D721Med (cell line): ENCODE measurements at places on chromosomes 3 and 15.
A peak's percentile ranks its signal among the peaks of the same experiment; 100 is the strongest.

DNA sequence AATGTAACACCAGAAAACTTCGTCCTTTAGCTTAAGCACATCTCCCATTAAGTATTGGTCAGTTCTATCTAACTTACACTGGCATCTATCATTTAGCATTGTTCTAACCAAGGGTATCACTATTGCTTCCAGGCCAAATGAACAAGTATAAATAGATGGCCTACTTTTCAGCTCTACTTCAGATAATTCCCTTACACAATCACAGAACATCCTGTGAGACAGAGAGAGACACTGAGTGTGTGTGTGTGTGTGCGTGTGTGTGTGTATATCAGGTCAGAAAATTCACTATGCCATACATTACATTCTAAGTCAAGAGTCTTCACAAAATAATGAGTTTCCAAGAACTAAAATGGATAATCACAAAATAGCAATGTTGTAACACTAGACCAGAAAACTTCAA is 39.1 kb downstream of the SCAPER start:
- DNase-seq: no peak

- no peak for DNase-seq
These were observed 411.5 kb upstream of the PROK2 start for GRCh38 chr3:72196377-72196929.

DNA sequence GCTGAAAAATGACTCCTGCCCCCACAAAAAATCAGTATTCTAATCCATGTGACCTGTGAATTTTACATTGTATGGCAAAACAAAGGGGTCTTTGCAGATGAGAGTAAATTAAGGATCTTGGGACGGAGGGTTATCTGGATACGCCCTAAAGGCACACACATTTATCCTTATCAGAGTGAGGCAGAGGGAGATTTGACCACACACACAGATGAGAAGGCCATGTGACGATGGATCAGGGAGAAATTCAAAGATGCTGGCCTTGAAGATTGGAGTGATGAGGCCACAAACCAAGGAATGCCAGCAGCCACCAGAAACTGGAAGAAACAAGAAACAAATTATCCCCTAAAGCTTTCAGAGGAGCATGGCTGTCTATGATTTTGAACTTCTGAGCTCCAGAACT is 288.5 kb downstream of the XXYLT1 start:
- no peak for DNase-seq

DNA sequence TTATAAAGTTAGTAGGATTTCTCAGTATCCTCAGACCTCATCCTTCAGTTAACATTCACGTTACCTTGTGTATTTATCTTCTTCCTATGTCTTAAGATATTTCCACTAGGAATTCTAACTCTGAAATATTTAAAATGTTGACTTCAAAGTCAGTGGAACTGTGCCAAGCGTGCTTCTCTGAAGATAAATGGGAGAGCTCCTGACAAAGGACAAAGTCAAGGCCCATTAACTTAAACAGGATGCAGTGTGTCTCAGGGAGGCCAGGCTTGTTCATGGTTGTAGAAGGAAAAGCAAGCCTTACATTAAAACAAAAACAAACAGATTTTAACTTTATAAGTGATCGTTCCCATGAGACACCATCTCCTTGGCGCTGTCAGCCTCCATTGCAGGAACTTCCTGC is 41.5 kb downstream of the ABHD17C start:
- DNase-seq: no peak

- DNase-seq: no peak
These were observed 223.2 kb upstream of the SOX2 start for GRCh38 chr3:181488536-181488935.

GRCh38 chr3:127628788-127629466 is at the start of gene PODXL2:
TSS of gene PODXL2 (plus strand) at chr3:127629185. CDS start at chr3:127629220, 35 bp downstream.
- DNase-seq: peak; percentile 80

- no peak for DNase-seq
These were observed 269.2 kb downstream of the PDCD6IP start for GRCh38 chr3:34067536-34068051.

- no peak for DNase-seq
These were observed 32.4 kb upstream of the SLC6A11 start for GRCh38 chr3:10783360-10784351.

GRCh38 chr3:100245136-100245535 is 15.7 kb upstream of the TBC1D23 start:
- DNase-seq: no peak

GRCh38 chr3:177338697-177339219 is 141.5 kb upstream of the TBL1XR1 start:
- no peak for DNase-seq

GRCh38 chr3:42443292-42443691 is 32.9 kb upstream of the LYZL4 start:
- DNase-seq: no peak

GRCh38 chr3:124867511-124867910 is 19.7 kb downstream of the ITGB5 start:
- no peak for DNase-seq

DNA sequence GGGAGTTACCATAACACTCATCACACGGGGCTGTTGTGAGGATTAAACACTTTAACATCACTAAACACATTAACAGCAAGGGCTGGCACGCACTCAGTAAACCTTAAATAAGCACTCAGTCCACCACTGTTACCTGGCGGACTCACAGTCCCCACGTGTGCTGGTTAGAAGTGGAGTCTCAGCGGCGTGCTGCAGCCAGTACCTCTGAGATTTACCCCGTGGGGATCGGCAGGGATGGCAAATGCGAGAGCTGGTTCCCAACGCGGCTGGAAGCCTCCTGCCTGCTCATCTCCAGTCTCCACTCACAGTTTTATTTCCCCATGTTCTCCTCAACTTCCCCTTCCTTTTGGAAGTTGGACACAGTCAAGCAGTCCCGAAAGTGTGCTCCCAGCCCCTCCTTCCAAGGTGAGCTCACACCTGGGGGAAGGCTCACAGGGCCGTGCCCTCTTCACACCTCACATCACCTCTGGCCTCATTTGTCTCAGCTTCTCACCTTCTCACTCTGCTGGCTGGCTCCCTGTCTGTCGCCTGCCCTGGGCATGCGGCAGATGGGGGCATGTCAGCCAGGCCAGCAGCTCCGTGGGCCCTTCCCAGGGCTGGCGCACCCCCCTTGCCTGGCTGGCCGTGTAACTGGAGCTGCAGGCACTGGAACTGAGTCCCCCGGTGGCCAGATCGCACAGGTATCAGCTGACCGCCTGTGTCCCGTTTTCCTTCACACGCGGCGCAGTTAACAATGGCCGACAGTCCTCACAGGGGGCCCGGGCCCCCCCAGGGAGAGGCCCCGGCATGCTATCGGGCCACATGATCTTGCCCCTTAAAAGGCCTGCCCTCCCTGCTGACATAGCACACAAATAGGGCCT is 87.1 kb downstream of the WNT7A start:
- no peak for DNase-seq

DNA sequence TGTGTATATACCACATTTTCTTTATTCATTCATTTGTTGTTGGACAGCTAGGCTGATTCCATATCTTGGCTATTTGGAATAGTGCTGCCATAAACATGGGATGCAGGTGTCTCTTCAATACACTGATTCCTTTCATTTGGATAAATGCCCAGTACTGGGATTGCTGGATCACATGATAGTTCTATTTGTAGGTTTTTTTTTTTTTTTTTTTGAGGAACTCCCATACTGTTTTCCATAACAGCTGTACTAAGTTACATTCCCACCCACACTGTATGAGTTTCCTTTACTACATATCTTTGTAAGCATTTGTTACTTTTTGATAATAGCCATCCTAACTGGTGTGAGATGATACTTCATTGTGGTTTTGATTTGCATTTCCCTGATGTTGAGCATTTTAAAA is 437.7 kb downstream of the DIPK2A start:
- DNase-seq: no peak

GRCh38 chr3:125220727-125221429 is 8.3 kb upstream of the SLC12A8 start:
- DNase-seq: no peak

- DNase-seq: no peak
These were observed 46.9 kb upstream of the NTRK3 start for GRCh38 chr15:88303395-88303794.

DNA sequence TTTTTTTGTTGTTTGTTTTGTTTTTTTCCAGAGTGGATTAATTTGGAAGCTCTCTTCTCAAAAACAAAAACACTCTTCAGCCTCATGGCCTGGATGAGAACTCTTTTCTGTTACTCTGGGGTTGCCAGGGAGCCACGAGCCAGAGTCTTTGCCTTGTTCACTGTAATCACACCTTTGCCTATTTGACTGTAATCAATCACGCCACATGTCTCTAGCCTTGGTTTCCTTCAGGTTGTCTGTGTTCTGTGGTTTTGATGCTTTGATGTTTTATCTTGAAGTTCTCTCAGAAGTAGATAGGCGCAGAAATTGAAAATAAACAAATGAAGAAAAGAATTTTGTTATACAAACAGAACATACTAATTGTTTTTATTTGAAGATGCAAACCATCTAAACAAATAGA is 62.3 kb upstream of the IGF1R start:
- no peak for DNase-seq

GRCh38 chr3:45098310-45098709 is 47.9 kb downstream of the CDCP1 start:
- no peak for DNase-seq

DNA sequence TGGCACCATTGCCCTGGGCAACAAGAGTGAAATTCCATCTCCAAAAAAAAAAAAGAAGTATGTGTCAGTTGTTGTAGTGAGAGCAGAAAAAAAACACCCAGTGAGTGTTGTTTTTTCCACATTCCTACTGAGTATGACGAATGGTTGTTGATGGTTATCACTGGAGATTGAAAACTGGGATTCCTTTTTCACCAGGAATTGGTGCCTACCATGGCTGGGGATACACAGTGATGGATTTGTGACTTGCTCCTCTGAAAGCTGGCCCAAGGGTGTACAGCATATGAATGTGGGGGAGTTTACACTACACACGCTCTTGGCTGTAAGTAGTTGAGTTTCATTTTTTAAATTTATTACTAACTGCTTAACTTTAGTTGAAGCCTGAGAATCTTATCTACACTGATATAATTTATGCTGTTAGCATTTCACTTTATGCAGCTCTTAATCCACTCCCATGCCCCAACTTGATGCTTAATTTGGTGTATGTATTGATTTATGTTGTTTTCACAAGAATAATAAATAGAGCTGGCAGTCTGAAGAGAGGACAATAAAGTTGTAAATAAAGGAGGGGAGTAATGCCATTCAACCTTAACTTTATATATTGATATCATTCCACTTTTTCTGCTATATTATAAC is 56.0 kb upstream of the MME start:
- DNase-seq: no peak

DNA sequence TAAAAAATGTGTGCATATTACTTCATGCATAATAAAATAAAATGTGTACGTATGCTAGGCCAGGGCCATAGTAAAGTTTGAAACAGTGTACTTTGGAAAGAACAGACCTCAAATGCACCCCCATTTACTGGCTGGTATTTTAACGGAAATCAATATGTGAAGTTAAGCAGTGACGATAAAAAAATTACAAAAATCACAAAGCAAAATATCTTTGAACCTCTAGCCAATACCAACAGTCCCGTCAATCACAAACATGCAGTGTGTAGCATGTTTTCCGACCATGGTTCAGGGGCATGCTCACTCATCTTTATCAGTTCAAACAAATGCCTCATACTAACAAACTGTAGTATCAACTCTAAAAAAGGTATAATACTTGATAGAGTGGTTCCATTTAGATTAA is 121.1 kb downstream of the TJP1 start:
- no peak for DNase-seq

GRCh38 chr3:66432767-66433521 is 67.9 kb downstream of the LRIG1 start:
- DNase-seq: no peak

- DNase-seq: peak; percentile 68
These were observed 59.4 kb downstream of the TMEM44 start for GRCh38 chr3:194573680-194574437.

DNA sequence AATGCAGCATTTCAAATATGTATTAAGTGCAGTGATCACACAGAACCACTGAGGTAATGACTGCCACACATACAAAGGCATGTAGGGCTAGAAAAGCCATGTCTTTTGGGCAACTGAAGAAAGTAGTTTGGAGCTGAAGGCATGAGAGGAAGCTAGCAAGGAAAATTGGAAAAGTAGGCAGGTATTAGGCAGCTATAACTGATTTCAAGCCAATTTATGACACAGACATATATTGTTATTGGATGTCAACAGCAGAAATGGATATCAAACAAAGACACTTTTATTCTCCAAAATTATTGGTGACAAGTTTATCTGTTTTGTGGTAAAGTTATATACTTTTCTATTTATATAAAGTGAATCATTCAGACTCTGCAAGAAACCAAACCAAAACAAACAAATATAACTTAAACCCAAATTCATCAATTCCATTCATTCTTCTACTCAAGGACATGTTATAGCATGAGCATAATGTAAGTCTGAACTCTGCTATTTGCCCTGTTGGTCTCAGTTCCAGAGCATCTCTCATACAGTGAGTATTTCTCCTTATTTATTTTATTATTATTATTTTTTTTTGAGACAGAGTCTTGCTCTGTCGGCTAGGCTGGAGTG is 307.4 kb upstream of the COL8A1 start:
- DNase-seq: no peak

- no peak for DNase-seq
These were observed 122.3 kb downstream of the CHL1 start for GRCh38 chr3:318903-319302.

- DNase-seq: no peak
These were observed 156.2 kb downstream of the NUP210 start for GRCh38 chr3:13263770-13264467.

DNA sequence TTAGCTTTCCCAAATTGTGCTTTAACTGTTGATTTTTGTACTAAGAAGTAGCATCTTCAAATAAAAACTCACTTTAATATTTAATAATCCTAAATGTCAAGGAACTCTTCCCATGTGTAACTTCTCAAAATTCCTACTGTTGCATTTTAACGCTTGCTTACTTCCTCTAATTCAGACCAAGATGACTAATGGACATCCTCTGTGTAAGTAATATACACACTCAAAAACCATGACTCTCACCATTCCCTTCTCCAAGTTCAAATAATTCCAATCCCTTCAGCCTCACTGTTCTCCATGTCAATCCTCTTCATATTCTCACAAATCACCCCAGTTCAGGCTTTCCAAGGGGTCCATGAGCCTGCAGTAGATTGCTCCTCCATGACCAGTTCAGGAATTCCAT is 13.0 kb downstream of the MRPL46 start:
- no peak for DNase-seq

- DNase-seq: no peak
These were observed 331.2 kb downstream of the ULK4 start for GRCh38 chr3:41630708-41631107.

GRCh38 chr3:64748244-64748904 is 60.6 kb upstream of the ADAMTS9 start:
- DNase-seq: no peak

DNA sequence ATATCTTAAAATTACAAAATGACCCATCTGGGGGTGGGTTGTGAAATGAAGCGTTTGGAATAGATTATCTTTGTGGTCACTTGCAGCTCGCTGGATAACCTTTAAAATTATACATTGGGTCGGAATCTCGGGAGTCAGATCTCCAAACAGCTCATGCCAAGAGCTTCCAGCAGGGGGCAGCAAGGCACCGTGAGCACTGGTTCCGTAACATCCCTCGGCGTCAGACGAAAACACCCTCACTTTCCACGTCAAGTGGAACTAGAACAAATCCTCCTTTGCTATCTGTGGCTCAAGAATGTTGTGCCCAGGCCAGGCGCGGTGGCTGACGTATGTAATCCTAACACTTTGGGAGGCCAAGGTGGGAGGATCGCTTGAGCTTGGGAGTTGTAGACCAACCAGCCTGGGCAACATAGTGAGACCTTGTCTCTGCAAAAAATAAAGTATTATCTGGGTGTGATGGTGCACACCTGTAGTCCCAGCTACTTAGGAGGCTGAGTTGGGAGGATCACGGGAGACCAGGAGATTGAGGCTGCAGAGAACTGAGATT is 31.1 kb downstream of the UMPS start:
- DNase-seq: peak; percentile 61
